ENCODE measurements at places on chromosomes 12 and 14.

- H3K4me3 ChIP-seq, result peak overlapping the region; percentile 34
- no peaks in the 10 kb centered on the region for H3K4me1 ChIP-seq
- peaks cover 49% of the 10 kb centered on the region for H3K36me3 ChIP-seq
- H3K27me3 ChIP-seq, result no peaks in the 10 kb centered on the region
- no peak for DNase-seq
These were observed 103.3 kb upstream of the FKBP4 start for GRCh38 chr12:2691345-2692071.

- peak within 1 kb of the TSS; percentile 24 for H3K4me3 ChIP-seq
- H3K27me3 ChIP-seq, result no peaks in the 10 kb centered on the region
- H3K4me1 ChIP-seq, result no peaks in the 10 kb centered on the region
- no peak for DNase-seq
- H3K36me3 ChIP-seq, result no peaks in the 10 kb centered on the region
These were observed at the start of gene RD3L for GRCh38 chr14:103941973-103942736. TSS of gene RD3L (minus strand) at chr14:103942529. CDS start at chr14:103941695, 834 bp downstream.

DNA sequence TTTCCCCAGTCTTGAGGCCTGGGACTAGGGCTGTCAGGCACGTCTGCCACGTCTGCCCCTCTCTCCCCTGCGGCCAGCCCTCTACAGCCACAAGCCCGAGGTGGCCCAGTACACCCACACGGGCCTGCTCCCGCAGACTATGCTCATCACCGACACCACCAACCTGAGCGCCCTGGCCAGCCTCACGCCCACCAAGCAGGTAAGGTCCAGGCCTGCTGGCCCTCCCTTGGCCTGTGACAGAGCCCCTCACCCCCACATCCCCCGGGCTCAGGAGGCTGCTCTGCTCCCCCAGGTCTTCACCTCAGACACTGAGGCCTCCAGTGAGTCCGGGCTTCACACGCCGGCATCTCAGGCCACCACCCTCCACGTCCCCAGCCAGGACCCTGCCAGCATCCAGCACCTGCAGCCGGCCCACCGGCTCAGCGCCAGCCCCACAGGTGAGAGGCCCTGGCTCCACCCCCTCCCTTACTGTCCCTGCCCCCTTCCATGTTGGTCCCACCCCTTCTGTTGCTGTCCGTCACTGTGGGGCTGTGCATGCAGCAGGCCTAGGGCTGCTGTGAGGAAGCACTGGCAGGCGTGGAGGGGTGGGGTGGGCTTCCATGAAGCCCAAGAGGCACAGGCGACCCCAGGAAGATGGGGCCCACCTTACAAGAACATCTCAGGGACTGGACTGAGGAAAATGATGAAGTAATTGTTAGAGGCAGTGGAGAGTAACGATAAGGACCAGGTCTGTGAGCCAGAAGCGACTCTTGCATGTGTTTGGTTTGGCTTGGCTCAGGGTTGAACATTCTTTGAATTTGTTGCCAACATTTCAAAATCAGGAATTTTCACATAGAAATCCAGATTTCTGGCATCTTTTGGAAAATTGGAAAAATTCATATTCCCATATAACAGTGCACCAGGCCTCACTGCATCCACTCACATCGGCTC, 16.8 kb downstream of the C12orf43 start:
- no peaks in the 10 kb centered on the region for H3K27me3 ChIP-seq
- no peak for DNase-seq
- H3K4me1 ChIP-seq, result peaks cover 10% of the 10 kb centered on the region
- H3K4me3 ChIP-seq, result no peak overlapping the region

DNA sequence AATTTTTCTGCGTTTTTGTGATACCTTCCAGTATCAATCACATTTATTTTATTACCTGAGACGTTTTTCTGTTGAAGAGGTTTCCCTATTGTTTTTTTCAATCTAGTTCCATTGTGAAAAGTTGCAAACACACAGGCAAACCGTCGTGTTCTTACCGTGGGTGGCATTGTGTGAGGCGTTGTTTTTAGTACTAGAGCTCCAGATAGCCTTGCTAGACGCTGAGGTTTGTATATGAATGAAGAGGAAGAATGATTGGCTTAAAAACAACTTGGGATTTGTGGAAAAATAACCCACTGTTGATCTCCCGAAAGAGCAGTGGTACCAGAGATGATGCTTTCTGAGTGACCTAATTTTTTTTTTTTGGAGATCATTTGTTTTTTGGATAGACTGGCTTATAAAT, 1.0 kb downstream of the SOCS4 start:
- H3K27me3 ChIP-seq, result no peaks in the 10 kb centered on the region
- no peaks in the 10 kb centered on the region for H3K36me3 ChIP-seq
- H3K4me3 ChIP-seq, result peak overlapping the region; percentile 64
- no peak for DNase-seq

- no peak overlapping the region for H3K4me3 ChIP-seq
- no peaks in the 10 kb centered on the region for H3K36me3 ChIP-seq
These were observed 164.2 kb upstream of the SOX5 start for GRCh38 chr12:24113701-24114100.

DNA sequence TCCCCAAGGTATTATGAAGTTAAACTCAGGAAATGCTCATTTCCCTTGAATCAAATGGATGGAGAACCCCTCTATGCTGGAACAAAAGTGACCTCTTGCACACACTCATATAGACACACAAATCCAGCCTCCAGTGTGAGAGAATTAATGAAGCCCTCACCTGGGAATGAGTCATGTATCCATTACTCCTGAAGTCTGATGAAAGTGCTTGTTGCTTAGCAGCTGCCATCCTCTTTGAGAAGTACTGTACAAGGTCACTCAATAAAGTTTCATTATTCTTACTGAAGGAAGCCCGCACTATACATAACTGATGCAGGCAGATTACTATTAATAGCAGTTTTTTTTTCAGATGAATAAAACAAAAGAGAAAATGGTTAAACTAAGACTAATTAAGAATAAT, 102.3 kb downstream of the RERG start:
- H3K36me3 ChIP-seq, result no peaks in the 10 kb centered on the region
- H3K27me3 ChIP-seq, result no peaks in the 10 kb centered on the region
- no peak overlapping the region for H3K27ac ChIP-seq
- H3K4me1 ChIP-seq, result no peaks in the 10 kb centered on the region
- DNase-seq, result no peak
